ENCODE measurements at places on chromosomes 1 and 21. TPM values are rescaled to one million over a fixed set of nuclear protein-coding genes. Genes with fewer than 3 reads are reported as not detected.

DNA sequence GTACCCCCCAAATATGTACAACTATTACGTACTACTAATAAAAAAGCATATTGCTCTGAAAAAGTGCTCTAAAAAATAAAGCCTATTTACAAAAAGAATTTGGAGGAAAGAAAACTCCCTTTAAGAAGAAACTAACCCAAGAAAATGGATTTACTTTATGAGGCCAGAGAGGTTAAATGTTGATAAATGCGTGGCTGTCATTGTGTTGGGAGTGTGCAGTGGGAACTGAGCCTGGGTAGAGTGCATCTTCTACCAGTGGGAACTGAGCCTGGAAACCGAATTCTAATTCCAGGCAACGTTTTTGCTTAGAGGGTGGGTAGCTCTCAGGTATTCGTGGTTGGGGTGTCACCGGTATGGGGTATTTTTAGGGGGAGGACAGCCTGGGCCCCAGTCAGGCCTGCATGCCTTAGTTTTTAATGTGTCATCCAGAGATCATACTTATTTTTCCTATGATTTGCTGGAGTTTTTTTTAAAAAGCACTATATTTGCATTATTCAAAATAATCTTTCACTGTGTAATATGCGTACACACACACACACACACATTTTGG is 24.1 kb upstream of the RNF187 start:
- DNase-seq: peak; percentile 37

GRCh38 chr1:100459358-100460114 is 78.4 kb upstream of the GPR88 start:
- peak; percentile 86 for DNase-seq

GRCh38 chr1:107152395-107152794 is 11.6 kb downstream of the NTNG1 start:
- no peak for DNase-seq

GRCh38 chr1:79193211-79194079 is 186.9 kb upstream of the ADGRL4 start:
- DNase-seq: peak; percentile 5

DNA sequence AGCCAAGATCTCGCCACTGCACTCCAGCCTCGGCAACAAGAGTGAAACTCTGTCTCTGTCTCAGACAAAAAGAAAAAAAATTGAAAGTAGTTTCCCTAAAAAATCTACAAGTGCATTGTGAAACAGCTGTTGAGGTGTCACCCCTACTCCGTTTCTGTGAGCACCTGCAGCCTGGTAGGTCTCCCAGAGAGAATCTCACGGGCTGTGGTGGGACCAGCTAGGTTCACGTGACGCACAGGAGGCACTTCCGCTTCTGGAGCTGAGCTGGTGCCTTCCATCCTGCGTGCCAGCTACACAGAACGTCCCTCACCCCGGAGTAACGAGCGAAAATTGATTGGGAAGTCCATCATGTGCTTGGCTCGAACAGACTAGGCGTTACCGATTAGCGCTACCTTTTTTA is 66.8 kb downstream of the COL24A1 start:
- DNase-seq: no peak

GRCh38 chr1:32336963-32337675 is 1.1 kb upstream of the MARCKSL1 start:
- DNase-seq: peak; percentile 78

GRCh38 chr21:43961382-43961909 is 50.7 kb upstream of the TRAPPC10 start:
- DNase-seq: peak; percentile 67

COL9A2 gene
- 3.0 TPM for total RNA-seq
